ENCODE measurements at places on chromosomes 1 and 21.

- peak; percentile 57 for DNase-seq
Observed at GRCh38 chr1:22490309-22490708, 38.7 kb downstream of the ZBTB40 start.

DNA sequence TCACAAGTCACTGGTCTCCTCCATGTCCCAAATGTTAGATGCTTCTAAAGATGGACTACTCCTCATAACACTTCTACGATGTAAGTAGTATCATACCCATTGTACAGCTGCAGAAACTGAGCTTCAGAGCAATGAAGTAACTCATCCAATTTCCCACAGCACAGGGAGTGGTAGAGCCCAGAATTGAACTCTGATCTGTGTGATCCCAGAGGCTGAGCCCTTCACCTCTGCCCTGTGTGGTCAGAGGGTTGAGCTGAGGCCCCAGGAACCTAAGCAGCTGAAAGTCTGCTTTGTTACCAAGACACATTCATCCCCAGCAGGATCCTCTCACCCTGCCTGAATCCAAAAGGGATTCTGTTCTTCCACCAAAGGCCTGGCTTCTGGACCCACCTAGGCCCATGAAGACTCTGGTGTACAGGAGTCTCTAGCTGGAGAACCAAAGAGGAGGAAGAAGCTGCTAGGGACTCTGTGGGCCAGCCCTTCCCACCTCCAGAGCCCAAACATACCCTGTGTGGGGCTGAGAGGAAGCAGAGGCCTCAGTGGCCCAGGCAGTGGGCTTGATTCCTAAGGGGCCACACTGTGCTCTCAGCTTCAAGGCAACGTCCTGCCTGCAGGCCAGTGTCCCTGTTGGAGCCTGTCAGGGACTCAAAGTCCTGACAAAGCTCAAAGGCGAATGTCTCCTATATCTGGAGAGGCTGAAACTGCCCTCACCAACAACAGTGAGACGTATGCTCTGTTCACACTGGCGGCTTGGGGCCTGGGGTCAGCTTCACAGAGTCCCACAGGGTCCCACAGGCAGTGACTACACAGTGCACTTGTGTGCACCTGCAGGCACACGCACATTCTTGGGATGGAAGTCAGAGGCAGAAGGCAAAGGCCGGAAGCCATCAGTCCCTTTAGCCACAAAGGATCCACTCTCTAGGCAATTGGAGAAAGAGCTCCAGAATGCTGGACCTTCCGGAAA lies 40.4 kb upstream of the SLC30A1 start:
- DNase-seq = no peak

GRCh38 chr1:154759196-154759595 lies 110.9 kb downstream of the KCNN3 start:
- DNase-seq = no peak

DNA sequence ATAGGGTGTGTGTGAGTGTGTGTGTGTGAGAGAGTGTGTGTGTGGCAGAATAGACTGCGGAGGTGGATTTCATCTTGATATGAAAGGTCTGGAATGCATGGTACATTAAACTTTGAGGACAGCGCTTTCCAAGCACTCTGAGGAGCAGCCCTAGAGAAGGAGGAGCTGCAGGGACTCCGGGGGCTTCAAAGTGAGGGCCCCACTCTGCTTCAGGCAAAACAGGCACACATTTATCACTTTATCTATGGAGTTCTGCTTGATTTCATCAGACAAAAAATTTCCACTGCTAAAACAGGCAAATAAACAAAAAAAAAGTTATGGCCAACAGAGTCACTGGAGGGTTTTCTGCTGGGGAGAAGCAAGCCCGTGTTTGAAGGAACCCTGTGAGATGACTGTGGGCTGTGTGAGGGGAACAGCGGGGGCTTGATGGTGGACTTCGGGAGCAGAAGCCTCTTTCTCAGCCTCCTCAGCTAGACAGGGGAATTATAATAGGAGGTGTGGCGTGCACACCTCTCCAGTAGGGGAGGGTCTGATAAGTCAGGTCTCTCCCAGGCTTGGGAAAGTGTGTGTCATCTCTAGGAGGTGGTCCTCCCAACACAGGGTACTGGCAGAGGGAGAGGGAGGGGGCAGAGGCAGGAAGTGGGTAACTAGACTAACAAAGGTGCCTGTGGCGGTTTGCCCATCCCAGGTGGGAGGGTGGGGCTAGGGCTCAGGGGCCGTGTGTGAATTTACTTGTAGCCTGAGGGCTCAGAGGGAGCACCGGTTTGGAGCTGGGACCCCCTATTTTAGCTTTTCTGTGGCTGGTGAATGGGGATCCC lies 18.3 kb upstream of the HDAC1 start:
- DNase-seq = peak; percentile 77

DNA sequence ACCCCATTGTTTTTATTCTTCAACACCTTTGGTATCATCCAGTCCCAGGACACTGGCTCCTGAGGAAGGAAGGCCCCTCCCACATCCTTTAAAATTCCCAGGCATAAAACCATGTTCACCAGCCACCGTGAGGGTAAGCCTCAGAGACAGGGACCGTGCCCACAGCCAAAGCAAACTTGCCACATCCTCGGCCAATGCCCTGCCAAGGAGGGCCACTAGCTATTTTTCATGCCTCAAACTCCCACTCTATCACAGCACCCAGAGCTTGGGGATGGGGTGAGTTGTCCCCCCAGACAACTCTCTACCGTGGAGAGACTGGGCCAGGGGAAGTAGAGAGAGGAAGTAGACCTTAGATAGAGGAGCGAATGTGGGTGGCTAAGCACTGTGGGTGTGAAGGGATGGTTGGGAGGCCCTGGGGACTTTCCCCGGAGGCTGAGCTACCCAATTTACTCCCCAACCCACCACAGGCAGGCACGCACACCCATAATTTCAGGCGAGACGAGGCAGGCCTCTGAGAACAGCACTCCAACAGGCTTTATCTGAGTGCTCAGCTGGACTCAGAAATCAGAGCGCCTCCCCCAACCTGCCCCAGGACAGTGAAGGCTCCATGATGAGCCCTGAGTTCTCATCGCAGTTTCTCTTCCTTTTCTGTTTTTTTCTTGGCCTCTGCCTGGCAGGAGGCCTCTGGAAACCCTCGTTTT lies 15.9 kb upstream of the BTG2 start:
- no peak for DNase-seq

- no peak for DNase-seq
Observed at GRCh38 chr1:234628089-234628488, 18.1 kb upstream of the IRF2BP2 start.

Measured in H1 (cell line).